Inflammatory macrophage treated with lipopolysaccharide for 4 hours (primary cell): ENCODE measurements at places on chromosomes 3 and 15.
A peak's percentile ranks its signal among the peaks of the same experiment; 100 is the strongest.

- peak; percentile 14 for DNase-seq
Measured at GRCh38 chr3:171765511-171765887, 44.8 kb downstream of the PLD1 start.

GRCh38 chr15:82950295-82950694 lies 2.2 kb downstream of the HOMER2 start:
- no peak for DNase-seq

GRCh38 chr3:168037020-168037419 lies 58.7 kb downstream of the GOLIM4 start:
- DNase-seq: no peak

- DNase-seq: no peak
Measured at GRCh38 chr3:55870594-55870993, 383.5 kb upstream of the WNT5A start.

GRCh38 chr15:97861529-97862260 lies 98.8 kb upstream of the ARRDC4 start:
- DNase-seq: no peak

DNA sequence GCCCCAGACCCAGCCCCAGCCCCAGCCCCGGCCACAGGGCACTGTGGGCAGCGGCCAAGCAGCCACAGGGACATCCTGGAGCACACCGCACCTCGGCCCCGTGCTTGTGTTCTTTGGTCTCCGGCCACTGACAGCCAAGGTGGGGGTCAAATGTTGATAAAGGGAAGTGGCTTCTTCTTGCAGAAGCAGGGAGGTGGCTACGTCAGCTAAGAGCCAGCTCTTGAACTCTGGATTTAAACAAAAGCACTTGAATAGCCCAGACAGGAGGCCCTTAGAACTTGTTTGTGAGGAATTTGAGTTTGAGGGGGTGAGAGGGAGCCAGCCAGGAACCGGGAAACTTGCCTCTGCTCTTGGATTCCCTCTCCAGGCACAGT lies 135.8 kb upstream of the ABHD17C start:
- no peak for DNase-seq
